H7 (cell line): ENCODE measurements at places on chromosomes 11 and 22. TPM values are rescaled to one million over a fixed set of nuclear protein-coding genes. Genes with fewer than 3 reads are reported as not detected.

MRGPRE gene
- not detected in 2 replicates for total RNA-seq

VPREB1 gene
- total RNA-seq = not detected in 2 replicates

DMC1 gene
- 9.8 and 20.4 TPM in 2 replicates for total RNA-seq

KRTAP5-10 gene
- total RNA-seq = 0.14 TPM in 1 of 2 replicates, not detected in the other

GRCh38 chr11:38481391-38481790, 1883.4 kb upstream of the RAG2 start:
- DNase-seq = no peak

GRCh38 chr22:38774496-38775166, 18.8 kb upstream of the SUN2 start:
- DNase-seq = peak; percentile 26

DNA sequence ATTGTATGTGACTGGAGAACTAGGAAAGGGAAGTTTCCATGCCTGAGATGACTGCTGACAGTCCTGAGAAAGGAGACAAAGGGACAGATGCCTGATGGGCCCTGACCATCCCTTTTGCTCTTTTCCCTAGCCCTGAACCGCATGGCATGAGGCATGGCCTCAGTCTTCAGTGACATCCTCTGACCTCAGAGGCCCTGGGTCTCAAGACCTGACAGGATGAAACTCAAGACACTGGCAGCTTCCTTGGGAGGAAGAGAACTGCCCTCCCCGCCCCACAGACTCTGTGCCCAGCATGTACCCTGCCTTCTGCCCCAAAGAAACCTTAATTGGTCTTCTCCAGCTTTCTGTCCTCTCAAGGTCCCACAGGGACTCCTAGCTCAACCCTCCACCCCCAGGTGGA, 444.1 kb downstream of the SOX6 start:
- no peak for DNase-seq

DNA sequence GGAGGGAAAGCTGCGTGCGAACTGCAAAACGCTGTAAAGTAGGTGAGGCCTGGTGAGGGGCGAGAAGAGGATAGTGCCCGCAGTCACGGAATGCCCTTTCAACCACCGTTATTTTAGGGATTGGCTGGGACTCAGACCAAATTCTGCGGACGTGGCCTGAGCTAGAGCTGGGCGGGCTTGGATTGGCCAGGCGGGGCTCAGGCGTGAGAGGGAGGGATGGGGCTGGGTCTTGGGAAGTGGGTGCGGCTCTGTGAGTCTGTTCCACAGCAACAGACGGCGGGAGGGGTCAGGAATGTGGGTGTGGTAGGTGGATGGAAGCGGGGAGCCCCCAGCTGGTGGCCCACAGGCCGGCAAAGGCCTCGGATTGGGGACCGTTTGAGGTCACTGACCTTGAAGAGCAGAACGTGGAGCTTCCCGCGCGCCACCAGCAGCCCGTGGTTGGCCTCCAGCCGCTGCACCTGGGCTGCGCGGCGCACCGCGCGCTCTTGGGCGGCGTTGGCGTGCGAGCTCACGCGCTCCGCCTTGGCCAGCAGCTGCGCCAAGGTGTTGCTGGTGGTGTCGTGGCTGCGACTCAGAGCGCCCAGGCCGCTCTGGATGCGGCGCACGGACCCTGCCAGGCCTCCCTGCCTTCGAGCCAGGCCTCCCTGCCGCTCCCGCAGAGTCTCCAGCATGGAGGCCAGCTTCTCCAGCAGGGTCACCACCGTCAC, 444 bp downstream of the CAVIN3 start:
- DNase-seq = peak; percentile 87

DNA sequence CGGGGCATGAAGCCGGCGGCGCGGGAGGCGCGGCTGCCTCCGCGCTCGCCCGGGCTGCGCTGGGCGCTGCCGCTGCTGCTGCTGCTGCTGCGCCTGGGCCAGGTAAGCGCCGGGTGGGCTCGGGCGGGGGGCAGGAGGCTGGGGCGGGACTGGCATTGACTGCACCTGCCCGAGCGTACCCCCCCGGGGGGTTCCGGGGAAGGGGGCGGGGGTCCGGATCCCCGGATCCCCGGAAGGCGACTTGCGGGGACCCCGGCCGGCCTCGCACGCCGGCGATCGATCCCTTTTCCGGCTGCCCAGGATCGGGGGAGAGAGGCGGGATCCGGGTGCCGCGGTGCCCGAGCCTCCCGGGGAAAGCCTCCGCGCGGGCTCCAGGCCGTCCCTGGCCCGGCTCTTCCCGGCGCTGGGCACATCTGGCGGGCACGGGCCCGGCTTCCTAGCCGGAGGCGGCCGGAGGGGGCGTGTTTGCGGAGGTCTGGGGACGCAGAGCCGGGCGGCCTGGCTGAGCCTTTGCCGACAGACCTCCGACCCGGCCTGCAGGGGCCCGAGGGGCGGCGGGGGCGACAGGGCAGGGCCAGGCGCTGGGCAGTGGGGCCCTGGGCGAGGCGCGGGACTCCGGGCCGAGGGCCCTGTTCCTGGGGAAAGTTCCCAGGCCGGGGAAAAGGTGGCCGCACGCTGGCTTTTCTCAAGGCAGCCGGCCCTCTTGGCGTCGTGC, 705 bp downstream of the PTPRJ start:
- DNase-seq = peak; percentile 88

GRCh38 chr11:88327462-88328143, 9.9 kb downstream of the CTSC start:
- no peak for DNase-seq

- no peak for DNase-seq
These were observed 40.9 kb upstream of the BLID start for GRCh38 chr11:122156940-122157382.

- peak; percentile 49 for DNase-seq
These were observed 707 bp upstream of the FTH1 start for GRCh38 chr11:61967924-61968757.
